T-helper 1 cell (primary cell): ENCODE measurements at places on chromosomes 6 and 20.

DNA sequence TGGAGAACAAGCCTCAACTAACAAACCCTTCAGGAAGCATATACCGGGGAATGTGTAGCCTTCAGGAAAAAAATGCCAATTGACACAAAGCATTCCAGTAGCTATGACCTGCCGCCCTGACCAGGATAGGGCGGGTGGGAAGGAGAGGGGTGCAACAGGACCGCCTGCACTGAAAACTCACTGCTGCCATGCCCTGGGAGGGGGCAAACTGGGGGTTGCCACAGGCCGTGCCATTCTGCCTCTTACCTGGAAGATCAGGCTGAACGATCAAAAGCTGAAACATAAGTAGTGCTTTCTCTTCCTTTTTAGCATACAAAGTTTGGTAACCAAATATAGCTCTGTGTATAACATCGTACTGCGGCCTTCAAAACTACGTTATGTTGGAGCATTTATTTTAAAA, 21.7 kb downstream of the NR2E1 start:
- no peak for DNase-seq

DNA sequence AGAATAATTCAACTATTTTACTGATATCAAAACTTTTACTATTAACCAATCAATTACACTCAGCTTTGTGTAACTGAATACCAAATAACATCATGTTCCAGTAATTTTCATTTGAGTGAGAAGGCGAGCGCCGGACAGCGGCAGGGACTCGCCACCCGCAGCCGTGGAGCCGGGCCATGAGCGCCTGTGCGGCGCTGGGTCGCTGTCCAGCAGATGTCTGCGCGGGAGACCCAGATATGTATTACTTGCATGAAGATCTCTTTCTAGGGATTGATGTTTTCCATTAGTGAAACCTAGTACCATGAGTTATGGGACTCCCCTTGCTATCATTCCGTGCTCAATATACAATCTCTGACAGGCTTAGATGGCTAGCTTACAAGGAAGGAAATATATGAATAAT, 245.1 kb upstream of the PRSS16 start:
- DNase-seq: no peak

DNA sequence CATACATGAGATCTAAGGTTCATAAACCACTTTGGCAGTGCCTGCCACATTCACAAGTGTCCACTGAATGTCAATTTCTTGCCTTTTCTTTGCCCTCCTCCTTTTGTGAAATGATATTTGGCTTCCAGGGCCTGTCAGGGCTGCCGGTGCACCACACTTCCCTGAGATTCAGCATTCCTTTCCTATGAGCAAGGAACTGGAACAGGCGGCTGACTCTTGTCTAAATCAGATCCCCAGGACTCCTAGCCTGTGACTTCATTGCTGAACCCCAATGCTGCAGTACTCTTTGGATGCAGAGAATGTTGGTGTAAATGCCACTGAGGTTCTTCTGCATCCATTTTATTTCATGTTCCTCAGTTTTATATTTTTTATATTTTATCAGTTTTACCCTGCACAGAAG, 172.2 kb downstream of the ARID1B start:
- DNase-seq: no peak

GRCh38 chr6:79684876-79685275, 53.7 kb downstream of the SH3BGRL2 start:
- DNase-seq: no peak

DNA sequence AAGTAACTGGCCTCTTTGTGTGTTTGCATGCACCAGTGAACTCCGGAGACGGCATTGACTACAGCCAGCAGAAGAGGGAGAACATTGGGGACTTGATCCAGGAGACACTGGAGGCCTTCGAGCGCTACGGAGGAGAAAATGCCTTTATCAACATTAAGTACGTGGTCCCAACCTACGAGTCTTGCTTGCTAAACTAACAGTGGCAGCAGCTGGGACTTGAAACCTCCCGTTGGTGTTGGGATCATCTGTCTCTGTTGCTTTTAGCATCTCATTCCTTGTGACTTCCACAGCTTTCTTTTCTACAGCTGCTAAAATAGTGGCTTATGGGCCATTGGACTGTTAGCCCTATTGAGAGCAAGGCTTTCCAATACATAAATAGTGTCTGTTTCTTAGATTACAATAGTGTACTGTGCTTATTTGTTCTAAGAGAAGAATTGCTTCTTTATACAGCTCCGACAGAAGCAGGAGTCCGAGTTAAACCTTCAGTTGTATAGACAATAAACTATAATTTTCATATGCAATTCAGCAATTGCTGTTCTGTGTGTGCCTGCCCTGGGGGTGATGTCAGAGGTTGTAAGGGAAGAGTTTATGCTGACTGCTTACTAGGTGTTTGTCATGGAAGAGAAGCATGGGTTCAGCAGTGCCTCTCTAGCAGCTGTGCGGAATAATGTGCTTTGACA, 99.6 kb upstream of the QKI start:
- no peak for DNase-seq

DNA sequence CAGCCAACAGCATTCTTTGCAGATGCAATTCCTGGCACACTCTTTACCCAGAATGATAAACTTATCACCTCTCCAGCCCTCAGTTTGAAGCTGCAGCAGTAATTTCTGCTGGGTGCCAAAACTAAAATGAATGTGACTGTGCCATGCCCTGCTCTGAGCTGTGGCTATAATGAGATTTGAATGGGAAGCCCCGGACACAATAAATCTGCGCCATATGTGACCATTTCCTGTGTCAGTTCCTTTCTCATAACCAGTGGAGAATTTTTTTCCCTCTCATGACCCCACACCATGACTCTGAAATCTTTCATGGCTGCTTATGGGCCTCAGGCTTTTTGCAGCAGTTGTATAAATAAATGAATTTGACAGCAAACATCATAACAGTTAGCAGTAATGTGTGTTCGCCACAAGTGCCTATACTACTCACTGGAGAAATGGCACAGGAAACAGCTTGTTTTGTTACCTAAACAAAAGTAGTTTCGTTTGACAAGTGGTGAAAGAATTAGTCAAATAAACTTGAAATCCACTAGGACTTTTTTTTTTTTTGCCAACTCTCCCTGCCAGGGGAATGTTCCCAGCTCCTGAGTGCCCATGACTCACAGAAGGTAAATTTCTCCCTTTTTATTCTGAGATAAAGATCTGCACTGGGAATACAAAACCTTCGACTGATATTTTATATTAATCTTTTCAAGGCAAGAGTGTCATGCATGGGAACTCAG, 408.4 kb downstream of the PKHD1 start:
- no peak for DNase-seq

GRCh38 chr20:17229256-17229655, 2.4 kb downstream of the PCSK2 start:
- DNase-seq: no peak

DNA sequence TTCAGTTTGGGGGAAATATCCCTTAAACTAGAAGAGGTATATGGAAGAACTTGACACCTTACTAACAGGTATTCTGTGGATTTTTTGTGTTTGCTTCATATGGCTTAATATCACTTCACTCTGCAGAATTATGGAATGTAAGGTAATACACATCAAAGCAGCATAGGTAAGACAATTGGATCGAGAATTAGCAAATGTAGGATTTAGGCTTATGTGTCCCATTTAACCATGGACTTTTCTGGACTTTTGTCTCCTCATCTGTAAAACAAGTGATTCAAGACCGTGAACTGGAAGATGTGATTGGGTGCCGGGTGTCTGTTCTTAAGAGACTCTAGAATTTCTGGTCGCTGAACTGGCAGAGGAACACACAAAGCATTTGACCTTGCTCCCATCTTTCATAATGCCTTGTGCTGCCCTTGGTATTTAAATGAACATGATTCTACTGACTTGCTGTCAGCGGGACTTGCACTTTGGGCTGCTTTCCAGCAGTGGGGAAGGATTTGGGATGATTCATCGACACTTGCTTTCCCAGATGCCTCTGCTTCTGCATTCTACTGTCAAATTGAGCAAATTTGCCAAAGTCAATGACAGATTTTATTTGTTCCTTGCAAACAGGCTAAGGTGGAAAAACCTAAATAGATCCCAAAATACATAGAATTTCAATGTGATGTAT, 199.8 kb downstream of the PLCB1 start:
- no peak for DNase-seq

DNA sequence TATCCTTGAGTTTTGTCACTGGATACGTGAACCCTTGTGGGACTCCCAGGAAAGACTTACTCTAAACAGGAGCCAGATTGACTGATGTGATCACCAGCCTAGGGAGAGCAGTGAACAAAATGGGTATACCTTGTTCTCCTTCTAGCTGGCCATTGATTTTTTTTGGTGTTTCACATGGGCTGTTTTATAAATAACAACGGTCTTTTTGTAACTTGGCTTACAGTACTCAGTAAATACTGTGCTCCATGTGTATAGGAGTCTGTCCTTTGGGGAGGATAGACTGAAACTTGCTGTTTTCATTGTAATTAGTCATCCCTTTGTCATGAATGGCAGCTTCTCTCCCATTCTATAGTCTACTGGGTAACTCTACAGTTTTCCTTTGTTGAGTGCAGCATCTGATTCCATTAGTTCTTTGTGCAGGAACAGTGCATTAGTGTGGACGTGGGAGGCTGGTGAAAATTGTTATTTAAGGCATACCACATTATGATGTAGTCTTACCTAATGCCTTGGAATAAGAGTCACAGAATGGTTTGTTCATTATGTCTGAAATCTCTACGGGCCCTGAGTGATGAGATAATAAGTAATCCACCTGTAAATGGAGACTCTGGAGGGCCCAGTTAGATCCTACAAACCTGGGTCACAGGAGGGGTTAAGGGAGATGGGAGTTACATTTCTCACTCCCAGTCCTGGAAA, 89.5 kb downstream of the TIAM2 start:
- no peak for DNase-seq

GRCh38 chr20:50642288-50642803, 49.0 kb downstream of the RIPOR3 start:
- no peak for DNase-seq

DNA sequence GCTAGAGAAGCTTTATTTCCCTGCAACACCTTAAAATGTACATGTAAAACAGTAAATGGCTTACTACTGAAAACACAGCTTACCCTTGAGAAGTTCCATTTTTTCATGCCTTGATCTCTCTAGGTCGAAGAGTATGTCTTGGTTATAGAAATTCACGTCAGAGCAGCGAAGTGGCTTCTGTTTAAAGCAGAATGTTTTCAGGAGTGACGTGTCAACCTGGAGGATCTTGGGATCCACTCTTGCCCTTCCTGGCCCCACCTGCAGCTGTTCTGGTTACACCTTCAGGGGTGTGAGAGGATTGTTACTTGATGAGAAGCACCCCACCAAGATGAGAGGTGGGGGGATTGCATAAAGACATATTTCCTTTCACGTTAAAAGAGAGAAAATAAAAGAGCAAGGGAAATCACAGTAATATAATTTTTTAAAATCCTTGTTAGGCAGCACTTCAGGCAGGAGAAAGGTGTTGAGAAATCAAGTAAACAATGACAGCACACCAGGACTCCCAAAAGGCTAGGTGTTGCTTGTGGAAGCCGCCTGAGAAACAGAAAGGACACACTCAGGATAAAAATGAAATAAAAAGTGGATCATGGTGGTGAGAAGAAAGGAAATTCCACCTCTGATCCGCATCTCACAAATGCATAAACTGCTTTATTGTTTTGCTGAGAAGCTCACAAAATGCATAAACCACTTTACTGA, 149.7 kb downstream of the UNC5CL start:
- no peak for DNase-seq

DNA sequence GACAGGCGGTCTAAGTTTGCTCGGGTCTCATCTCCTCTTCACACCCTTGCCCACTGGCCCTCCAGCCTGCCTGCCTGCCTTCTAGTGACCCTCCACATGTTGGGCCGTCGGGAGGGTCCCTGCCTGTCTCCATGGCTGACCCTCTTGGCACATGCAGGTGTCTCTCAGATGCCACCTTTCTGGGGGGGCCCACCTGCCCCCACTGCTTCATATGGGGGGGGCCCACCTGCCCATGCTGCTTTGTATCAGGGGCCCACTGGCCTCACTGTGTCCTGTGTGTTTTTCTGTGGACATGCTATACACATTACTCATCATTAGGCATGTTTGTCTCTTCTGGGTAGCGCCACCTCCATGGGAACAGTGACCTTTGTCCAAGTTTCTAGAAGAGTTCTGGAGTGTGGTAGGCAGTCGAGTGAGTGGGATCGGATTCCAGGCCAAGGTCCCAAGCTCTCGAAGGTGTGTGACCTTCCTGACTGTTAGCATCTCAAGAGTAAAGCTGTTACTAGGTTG, 40.4 kb upstream of the KIF25 start:
- DNase-seq: no peak

DNA sequence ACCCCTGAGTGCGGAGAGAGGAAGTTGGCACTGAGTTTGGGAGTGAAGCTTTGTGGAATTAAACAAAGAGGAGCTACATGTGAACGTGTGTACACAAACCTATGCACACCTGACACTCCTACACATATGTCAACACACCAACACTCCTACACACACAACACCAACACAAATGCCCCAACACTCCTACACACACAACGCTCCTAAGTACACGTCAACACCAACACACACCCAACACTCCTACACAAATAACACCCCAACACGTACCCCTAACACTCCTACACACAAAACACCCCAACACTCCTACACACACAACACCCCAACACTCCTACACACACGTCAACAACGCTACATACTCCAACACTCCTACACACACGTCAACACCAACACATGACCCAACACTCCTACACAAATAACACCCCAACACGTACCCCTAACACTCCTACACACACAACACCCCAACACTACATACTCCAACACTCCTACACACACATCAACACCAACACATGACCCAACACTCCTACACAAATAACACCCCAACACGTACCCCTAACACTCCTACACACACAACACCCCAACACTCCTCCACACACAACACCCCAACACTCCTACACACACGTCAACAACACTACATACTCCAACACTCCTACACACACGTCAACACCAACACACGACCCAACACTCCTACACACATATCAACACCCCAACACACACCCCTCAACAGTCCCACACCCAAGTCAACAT, 40.1 kb upstream of the ZBP1 start:
- no peak for DNase-seq

DNA sequence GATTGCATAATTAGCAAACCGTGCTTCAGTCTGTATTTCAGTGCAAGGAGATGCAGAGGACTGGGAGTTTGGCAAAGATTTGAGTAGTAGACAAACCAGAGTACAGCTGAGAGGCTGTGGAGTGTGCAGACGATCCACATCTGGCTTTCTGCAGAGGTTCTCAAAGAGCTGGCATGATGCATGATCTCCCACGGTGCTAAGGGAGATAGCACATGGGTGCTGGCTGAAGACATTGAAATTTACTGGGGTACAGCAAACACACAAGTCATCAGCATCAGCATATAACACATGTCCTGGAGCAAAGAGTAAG, 79.0 kb upstream of the FAM184A start:
- DNase-seq: no peak

- no peak for DNase-seq
These were observed 822 bp downstream of the ELOVL4 start for GRCh38 chr6:79946272-79947190.
